ENCODE measurements at places on chromosomes 3 and 15.
A peak's percentile ranks its signal among the peaks of the same experiment; 100 is the strongest.

- no peak for DNase-seq
These were observed 49.2 kb upstream of the PPP2R3A start for GRCh38 chr3:135916310-135916709.

- no peak for DNase-seq
These were observed 106.8 kb upstream of the SLC7A14 start for GRCh38 chr3:170692720-170693119.

DNA sequence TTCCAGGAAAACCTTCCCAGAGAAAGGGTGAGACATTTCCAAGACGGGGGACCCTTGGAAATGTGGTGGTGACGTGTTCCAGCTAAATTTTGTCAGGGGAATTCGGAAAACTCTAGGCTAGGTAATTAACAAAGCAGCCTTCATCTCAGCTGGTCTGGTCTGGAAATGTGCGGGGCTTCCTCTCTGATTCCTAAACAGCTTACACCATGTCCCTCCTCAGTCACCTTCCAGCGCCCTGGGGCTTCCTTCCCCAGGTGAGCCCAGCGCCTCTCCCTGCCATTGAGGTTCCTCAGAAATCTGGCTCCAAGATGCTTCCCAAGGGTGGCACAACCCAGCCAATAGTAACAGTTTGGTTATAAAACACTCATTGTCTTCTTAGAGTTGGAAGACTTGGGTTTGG lies 571 bp downstream of the ACAD9 start:
- DNase-seq = no peak

DNA sequence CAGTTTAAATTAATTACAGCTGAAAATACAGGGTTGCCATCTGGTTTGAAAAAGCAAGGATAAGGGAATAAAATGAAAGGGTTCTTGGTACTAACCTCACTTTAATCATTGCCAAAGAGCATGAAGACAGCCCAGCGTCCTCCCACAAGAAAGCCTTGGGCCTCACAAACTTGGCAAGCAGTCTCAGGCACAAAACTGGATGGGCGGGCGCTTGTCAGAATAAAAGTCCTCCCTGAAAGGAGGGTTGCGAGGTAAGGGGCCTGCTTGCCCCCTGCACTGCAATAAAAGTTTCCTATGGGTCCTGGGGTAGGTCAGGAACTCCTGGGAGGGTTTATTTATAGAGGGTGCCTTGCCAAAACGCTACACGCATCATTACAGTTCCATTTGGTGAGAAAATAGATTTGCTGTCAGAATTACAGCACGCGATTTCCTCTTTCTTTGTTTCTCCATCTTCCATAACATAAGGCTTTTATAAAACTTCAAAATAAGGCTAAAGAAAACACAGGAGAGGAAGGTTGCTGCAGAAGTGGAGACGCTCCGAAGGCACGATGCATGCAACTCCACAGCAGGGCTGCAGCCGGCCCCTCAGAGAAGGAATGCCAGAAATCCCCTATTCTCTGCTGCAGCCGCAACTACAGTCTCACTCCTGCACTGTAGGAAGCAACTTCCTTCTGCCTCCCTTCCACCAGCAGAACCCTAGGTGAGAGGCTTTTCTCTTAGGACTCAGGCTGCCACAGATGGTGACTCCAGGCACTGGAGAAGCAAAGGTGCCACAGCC lies 61.3 kb downstream of the VGLL4 start:
- peak; percentile 91 for DNase-seq

- no peak for DNase-seq
These were observed 3.3 kb downstream of the WNT7A start for GRCh38 chr3:13876451-13877100.

- no peak for DNase-seq
These were observed 67.9 kb downstream of the DCUN1D1 start for GRCh38 chr3:182912474-182912873.

DNA sequence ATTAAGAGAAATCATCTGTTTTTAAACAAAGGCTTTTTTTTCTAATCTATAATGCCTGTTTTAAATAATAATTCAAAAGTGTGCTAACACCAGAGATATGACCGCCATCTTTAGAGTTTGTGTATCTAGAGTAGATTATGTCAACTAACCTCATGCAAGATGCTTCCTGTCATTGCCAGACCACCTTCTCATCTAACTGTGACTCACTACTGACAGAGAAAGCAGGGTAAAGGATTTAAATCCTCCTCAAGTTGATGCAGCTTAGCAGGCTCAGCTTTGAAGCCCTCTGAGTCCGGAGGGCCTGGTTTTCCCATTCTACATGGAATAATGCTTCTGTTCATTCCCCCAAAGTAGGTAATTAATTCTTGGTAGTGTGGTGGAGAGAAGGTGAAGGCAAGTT lies 108.5 kb downstream of the ECT2 start:
- no peak for DNase-seq

GRCh38 chr15:99507016-99507503 lies 58.7 kb upstream of the MEF2A start:
- peak; percentile 70 for DNase-seq

DNA sequence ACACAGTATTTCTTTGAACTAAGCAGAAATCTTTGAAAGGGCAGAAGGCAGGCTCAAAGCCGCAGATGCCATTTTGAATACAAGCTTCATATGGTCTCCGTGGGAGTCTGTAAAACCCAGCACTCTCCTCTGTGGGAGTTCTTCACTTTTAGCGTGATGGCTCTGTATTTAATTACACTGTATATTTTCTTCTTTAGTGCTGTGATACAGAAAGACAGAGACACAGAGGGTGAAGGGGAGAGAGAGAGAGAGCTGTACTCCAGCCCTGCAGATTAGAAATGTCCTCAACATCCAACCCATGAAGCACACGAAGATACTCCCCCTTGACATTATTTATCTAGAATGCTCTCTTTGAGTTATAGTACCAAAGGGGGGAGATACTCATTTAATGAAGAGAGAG lies 752.6 kb upstream of the NR2F2 start:
- no peak for DNase-seq

- DNase-seq = no peak
These were observed 128.4 kb upstream of the IGF1R start for GRCh38 chr15:98519767-98520550.

DNA sequence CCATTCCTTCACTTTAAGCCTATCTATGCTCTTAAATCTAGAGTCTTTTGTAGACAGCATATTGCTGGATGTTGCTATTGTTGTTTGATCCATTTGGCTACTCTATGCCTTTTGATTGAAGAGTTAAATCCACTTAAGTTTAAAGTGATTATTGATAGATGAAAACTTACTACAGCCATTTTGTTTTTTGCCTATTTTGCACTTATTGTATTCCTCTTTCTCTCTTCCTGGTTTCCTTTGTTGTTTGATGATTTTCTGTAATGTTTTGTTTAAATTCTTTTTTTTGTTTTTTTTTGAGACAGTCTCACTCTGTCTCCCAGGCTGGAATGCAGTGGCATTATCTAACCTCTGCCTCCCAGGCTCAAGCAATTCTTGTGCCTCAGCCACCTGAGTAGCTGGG lies 19.8 kb downstream of the IQCF6 start:
- no peak for DNase-seq

DNA sequence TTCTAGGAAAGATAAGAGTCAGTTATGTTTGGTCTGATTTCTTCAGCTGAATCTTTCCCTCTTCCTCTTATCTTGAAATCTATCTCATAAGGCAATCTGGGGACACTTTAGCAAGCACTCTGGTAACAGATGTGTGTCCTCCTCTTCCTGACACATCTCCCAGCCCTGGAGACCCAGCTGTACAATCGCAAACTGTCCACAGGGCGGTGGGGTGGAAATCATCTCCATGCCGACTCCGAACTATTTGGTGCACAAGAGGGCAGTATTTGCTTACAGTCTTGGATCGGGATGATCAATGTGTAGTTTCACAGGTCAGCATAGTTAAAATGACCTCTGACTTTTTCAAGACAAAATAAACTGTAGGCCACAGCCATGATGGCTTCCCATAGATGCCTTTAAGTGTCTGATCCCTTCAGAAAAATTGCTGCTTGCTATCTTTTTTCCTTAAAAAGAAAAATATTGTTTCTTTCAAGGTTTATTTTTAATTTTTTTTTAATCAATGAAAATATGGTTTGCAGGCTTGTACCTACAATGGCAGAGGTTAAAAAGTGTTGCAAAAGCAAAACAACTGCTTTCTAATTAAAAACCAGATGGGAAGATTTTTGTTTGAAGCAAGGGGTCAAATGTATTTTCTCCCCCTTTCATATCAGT lies 17.7 kb downstream of the EEFSEC start:
- peak; percentile 68 for DNase-seq

DNA sequence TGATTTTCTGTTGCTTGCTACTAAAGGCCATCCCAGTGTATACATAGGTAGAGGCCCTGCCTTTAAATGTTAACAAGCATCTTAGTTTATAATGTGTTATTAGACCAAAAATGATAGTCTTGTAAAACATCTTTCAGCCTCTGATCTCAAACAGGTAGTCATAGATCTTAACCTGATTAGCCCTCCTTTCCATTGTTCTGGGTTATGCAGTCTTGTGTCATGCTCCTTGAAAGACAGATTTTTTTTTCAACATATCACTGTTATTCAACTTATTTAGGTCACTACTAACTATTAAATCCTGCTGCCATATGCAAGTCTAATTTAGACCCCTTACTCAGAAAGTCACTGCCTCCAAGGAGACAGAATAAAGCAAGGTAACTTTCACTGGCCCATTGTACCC lies 19.1 kb upstream of the CLDN16 start:
- no peak for DNase-seq

GRCh38 chr3:194105292-194105691 lies 30.7 kb upstream of the HES1 start:
- no peak for DNase-seq

DNA sequence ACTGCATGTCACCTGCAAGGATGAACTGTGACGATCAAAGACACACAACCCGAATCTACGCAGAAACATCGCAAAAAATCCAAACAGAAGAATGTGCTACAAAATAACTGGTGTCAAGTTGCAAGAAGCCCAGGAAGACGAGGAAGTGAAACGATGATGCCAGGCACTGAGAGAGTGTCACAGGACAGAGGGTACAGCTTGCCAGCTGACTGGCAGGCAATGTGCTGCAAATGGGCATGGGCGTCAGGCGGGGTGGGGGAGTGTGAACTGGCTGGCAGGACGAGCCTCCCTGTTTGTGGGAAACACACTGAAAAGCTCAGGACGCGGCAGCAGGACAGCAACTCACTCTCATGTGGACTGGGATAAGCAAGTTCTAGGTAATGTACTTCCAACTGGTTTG lies 28.9 kb upstream of the OCA2 start:
- DNase-seq = no peak

- DNase-seq = no peak
These were observed 105.2 kb downstream of the RPLP1 start for GRCh38 chr15:69557707-69558409.

DNA sequence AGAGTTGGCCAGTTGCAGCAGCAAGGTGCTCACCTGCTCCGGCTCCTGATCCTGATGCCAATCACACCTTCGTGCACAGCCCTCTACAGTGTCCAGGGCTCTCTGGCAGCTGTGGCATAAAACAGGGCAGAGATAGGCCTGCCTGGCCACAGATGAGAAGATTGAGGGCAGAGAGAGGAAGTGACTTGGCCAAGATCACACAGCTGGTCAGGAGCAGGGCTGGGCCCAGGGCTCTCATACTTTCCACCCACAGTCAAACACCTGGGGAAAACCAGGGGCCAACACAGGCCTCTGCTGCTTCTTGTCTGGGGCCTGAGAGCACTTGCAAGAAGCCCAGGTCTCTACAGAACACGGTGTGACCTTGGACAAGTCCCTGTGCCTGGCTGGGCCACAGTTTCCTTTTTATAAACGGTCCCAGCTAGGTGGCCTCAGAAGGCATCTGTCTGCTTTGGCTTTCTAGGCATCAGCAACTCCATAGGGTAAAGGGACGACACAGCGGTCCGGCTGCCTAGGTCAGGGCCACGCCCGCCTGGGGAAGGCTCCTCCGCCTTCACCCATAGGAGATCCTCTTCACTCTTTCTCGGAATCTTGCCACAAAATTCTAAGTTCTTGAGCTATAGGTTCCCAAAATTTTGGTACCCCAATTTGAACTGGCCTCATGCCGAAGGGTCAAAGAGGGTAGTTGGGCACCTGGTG lies 3.1 kb downstream of the ATP2B2 start:
- no peak for DNase-seq

DNA sequence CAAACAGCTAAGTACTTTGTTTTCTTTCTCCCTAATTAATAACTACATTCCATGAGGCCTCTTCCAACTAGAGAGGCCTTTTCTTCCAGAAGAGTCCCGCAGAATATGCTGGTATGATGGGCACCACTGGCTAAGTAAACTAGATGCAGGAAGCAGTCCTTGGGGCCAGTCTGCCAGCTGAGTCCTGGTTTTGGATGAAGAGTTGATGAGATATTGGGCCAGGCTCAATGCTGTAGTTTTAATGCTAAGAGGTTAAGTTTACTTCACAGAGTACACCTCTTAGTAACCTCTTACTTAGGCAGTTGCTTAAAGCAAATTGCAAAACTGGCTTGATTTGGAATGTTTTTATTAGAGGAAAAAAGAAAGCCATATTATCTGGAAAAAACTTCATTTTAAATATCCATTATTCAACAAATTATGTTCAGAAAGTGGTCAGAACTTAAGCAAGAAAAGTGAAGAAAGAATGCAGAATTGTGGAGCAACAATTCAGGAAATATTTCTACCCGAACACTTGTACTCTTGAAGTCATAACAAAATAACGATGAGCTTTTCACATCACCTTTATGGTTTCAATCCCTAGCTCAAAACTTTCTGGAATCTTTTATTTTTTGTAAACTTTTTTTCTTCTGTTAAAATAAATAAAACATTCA lies 178.4 kb upstream of the CDIN1 start:
- DNase-seq = no peak

- no peak for DNase-seq
These were observed 186.9 kb downstream of the MAGI1 start for GRCh38 chr3:65851827-65852226.

DNA sequence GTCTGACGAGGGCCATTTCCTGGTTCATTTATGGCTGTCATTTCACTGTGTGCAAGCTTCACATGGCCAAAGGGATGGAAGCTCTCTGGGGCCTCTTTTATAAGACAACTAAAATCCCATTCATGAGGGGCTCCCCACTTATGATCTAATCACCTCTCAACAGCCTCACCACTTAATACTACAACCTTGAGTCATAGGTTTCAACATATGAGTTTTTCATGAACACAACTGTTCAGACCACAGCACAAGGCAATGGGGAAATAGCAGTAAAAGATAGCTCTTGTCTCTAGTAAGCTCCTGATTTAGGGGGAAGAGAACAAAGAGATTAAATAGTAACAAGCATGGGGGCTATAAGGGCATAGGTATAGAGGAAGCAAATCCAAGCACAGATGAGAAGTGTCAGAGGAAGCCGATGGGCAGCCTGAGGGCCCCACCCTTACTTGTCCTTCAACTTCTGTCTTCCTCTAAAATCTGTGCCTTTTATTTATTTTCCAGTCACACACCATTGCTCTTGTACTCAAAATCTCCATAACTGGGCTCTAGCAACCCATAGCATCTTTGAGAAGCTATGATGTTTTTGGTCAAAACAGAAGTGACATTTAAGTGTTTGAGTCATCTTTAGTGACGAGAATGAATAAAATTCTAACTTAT lies 329.1 kb downstream of the UNC13C start:
- no peak for DNase-seq

DNA sequence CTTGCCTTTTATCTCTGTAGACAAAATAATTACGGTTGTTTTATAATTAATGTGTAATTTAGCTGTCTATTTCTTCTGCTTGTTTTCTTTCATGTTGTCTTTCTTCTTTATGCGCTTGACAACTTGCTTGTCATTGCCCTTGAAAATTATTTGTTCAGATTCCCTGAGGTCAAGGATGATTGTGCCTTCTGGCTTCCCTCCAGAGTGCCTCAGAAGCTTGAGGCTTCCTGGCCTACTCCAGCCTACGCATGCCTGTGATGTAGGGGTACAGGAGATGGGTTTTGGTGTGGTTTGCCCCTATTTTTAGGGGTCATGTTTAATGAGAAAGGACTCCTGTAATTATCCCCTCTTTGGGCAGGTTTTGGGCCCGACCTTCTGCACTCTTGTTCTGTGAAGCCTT lies 231.5 kb downstream of the SV2B start:
- peak; percentile 76 for DNase-seq
